Thyroid gland (tissue), 4 donors: ENCODE measurements at places on chromosomes 13 and 19. TPM values are rescaled to one million over a fixed set of nuclear protein-coding genes. Genes with fewer than 3 reads are reported as not detected.

DNA sequence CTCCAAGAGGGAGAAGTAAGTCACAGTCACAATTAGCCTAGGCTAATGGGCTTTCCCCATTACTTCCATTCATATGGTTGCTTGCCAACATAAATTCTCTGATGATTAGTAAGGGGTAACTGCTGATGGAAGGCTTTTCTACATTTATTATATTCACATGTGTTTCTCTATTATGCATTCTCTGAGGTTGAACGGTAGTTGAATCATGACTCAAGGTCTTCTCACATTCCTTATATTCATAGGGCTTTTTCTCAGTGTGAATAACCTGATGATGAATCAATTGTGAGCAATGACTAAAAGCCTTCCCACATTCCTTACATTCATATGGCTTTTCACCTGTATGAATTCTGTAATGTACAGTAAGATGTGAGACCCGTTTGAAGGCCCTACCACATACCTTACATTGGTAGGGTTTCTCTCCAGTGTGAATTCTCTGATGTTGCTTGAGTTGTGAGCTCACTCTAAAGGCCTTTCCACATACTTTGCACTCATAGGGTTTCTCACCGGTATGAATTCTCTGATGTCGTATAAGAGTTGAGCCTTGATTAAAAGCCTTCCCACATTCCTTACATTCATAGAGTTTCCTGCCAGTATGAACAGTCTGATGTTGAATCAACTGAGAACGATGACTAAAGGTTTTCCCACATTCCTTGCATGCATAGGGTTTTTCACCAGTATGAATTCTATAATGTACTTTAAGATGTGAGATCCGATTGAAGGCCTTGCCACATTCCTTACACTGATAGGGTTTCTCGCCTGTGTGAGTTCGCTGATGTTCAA, 9.3 kb downstream of the ZNF582 start:
- DNase-seq, result no peak
- no peak overlapping the region for H3K4me3 ChIP-seq
- no peaks in the 10 kb centered on the region for H3K27me3 ChIP-seq
- no peak overlapping the region for H3K27ac ChIP-seq
- H3K36me3 ChIP-seq, result peaks cover 26% of the 10 kb centered on the region

DNA sequence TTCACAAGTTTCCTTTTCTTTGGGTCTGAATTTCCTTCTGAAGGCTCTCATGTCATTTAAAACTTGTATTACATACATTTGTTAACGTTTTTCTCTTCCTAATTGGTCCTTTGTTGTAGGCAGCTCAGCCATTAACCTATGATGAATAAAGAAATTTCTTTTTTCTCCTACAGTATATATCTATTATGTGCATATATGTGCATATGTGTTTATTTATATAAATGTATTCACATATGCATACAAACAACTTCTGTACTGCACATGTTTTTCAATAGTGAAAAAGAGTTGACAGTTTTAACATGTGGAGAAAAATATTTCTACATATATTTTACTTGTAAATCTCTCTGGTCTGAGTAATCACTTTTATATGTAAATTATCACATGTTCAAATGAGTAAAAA, 1674.9 kb upstream of the PCDH20 start:
- no peaks in the 10 kb centered on the region for H3K4me1 ChIP-seq
- no peak for DNase-seq
- H3K27ac ChIP-seq, result no peak overlapping the region
- no peak overlapping the region for H3K4me3 ChIP-seq
- H3K36me3 ChIP-seq, result no peaks in the 10 kb centered on the region

Gene ASPDH
- not detected for total RNA-seq

Gene ATP8A2
- 0.29 TPM for total RNA-seq

GRCh38 chr13:44396701-44397580, 23.3 kb downstream of the SERP2 start:
- peak; percentile 49 for DNase-seq
- H3K4me3 ChIP-seq, result no peak overlapping the region
- H3K4me1 ChIP-seq, result peaks cover 22% of the 10 kb centered on the region
- no peaks in the 10 kb centered on the region for H3K36me3 ChIP-seq
- peak overlapping the region; percentile 78 for H3K27ac ChIP-seq

Gene CYP4F11
- total RNA-seq, result 6.9 TPM

- no peak overlapping the region for H3K4me3 ChIP-seq
- no peak for DNase-seq
- no peaks in the 10 kb centered on the region for H3K4me1 ChIP-seq
- no peaks in the 10 kb centered on the region for H3K27me3 ChIP-seq
- H3K36me3 ChIP-seq, result no peaks in the 10 kb centered on the region
These were observed 1646.2 kb upstream of the SPRY2 start for GRCh38 chr13:81987159-81987558.

Gene FFAR3
- not detected for total RNA-seq

DNA sequence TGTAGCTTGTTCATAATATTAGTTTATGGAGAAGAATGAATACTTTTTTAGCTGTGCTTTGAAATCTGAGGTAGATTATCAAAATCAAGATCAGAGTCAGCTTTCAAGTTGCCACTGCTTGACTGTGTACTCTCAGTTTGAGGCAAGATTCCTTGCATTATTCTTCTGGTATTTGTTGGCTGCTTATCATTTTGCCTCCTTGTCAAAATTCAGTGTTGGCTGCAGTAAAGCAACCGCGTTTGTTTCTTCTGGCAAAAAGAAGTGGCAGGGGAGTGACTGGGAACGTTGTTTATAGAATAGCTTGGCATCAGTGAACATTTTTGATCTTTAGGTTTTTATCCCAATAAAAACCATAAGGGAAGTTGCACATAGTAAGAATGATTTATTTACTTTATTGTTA, 419.3 kb upstream of the GPC6 start:
- no peaks in the 10 kb centered on the region for H3K36me3 ChIP-seq
- H3K27me3 ChIP-seq, result no peaks in the 10 kb centered on the region
- H3K27ac ChIP-seq, result no peak overlapping the region
- no peak overlapping the region for H3K4me3 ChIP-seq
- no peaks in the 10 kb centered on the region for H3K4me1 ChIP-seq

DNA sequence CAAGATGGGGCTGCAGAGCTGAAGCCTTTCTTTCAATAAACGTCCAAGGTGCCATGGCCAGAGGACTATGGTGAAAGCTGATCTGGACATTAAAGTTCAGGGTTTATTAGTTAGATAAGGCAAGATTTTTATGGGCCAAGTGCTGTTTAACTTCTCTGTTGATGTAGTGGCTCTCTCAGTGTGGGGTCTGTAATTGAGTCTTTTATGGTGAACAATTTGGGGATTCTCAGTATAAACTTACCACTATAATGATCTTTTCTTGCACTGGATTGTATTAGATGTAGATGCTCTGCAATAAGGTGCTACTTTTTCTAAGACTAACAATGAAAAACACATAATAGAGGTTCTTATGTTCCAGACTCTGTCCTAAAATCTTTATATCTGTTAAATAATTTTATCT, 190.1 kb upstream of the KLF12 start:
- DNase-seq, result no peak
- no peaks in the 10 kb centered on the region for H3K4me1 ChIP-seq
- no peaks in the 10 kb centered on the region for H3K36me3 ChIP-seq
- no peak overlapping the region for H3K4me3 ChIP-seq
- no peaks in the 10 kb centered on the region for H3K27me3 ChIP-seq

DNA sequence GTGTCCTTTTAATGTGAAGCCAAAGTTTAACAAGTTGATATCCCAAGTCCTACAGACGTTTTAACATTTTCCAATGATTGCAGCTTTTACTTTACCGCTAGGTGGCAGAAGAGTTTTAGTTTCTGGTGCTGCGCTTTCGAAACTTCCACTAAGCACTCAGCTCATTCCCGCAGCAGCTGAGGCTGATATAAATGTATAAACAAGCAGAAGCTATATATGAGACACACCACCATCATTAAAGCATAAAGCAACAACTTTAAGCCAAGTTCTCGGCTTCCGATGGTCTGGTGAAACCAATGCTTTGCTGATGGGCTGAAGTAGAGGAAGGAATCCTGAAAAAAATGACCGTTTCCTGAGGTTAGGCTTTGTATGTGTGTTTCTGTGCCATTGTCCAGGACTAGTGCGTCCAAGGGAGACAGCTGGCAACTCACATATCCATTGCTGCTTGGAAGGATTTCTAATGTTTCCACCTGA, 753.9 kb downstream of the OLFM4 start:
- no peaks in the 10 kb centered on the region for H3K4me1 ChIP-seq
- H3K36me3 ChIP-seq, result no peaks in the 10 kb centered on the region
- H3K4me3 ChIP-seq, result no peak overlapping the region
- no peaks in the 10 kb centered on the region for H3K27me3 ChIP-seq

Gene ANGPTL8
- 3.4 TPM for total RNA-seq

- H3K4me3 ChIP-seq, result no peak overlapping the region
- DNase-seq, result no peak
- H3K36me3 ChIP-seq, result no peaks in the 10 kb centered on the region
- peaks cover 68% of the 10 kb centered on the region for H3K27me3 ChIP-seq
These were observed 11.9 kb downstream of the ZIC5 start for GRCh38 chr13:99959540-99960230.

DNA sequence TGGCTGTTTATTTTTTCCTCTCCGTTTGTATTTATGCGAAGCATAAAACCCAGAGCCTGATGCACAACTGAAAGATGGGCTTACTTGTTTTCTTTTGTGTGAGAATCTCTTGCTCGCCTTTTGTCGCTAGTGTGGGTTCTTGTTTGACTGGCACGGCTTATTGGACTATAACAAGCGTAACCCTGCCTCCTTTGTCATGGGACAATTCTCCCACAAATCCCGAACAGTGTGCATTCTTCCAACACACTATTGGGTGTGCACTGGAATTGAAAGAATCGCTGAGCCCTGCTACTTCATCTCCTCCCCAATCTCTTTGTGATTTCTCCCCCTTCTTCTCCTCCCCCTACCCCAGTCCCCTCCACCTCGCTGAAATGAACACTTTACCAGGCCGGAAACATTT, 110.8 kb downstream of the ZIC5 start:
- no peaks in the 10 kb centered on the region for H3K27me3 ChIP-seq
- H3K27ac ChIP-seq, result no peak overlapping the region
- H3K36me3 ChIP-seq, result no peaks in the 10 kb centered on the region
- H3K4me1 ChIP-seq, result peaks cover 26% of the 10 kb centered on the region

Gene PNMA8A
- total RNA-seq, result 14.4 TPM

DNA sequence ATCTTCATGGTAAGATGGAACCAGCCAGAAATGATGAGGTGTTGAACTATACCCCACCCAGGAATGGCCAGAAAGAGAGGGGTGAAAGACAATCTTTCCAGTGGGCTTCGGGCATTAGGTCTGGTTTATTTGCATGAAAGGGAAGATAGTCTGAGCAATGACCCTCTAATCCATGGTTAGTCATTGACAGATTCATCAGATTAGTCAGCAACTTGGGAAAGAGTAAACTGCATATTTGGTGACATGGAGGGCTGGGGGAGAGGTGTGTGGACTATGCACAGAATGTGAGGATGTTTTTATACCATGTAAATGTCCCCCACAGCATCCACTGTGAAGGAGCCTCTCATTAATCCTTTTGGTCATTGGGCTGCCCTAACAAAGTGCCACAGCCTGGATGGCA, 30.1 kb upstream of the USP12 start:
- H3K27me3 ChIP-seq, result no peaks in the 10 kb centered on the region
- H3K4me3 ChIP-seq, result no peak overlapping the region
- no peaks in the 10 kb centered on the region for H3K36me3 ChIP-seq
- no peak overlapping the region for H3K27ac ChIP-seq
- no peak for DNase-seq

Gene SIGLEC14
- 6.2 TPM for total RNA-seq

DNA sequence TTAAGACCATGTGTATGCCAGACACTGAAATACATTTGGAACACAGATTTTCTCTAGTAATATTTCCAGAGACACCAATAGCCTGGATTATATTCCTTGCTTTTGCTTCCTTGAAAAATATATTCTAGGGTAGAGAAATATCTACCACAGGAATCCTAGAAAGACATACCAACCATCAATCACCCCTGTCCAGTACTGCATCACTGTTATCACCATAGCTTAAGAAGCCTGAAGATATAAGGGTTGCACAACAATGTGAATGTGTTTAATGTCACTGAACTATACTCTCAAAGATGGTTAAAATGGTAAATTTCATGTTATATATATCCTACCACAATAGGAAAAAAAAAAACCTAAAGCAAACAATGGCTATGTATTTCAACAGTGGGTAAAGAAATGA, 163.6 kb downstream of the DIAPH3 start:
- H3K4me1 ChIP-seq, result no peaks in the 10 kb centered on the region
- no peaks in the 10 kb centered on the region for H3K36me3 ChIP-seq
- DNase-seq, result no peak
- H3K27me3 ChIP-seq, result no peaks in the 10 kb centered on the region
- H3K27ac ChIP-seq, result no peak overlapping the region
- H3K4me3 ChIP-seq, result no peak overlapping the region

GRCh38 chr19:6677495-6677882, 7.5 kb upstream of the TNFSF14 start:
- no peak for DNase-seq
- H3K27me3 ChIP-seq, result no peaks in the 10 kb centered on the region
- no peaks in the 10 kb centered on the region for H3K36me3 ChIP-seq
- no peaks in the 10 kb centered on the region for H3K4me1 ChIP-seq
- no peak overlapping the region for H3K4me3 ChIP-seq

DNA sequence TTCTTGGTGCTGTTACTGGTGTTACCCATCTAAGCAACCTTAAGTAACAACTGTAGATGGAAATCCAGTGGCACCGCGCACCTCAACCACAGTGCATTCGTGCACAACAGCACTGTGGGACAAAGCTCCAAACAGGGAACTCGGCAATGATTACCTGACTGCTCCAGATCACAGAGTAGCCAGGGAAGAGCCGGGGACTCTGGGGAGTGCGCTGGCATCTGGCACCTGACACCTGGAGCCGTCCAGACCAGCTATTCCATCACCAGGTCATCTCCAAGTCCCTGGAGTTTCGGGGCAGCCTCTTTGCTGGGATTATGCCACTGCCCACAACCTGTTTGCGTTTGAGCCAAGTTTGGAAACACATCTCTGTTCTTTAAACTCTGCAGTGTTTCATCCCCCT, 62.0 kb downstream of the COL4A1 start:
- H3K4me3 ChIP-seq, result no peak overlapping the region
- H3K36me3 ChIP-seq, result no peaks in the 10 kb centered on the region
- H3K27ac ChIP-seq, result no peak overlapping the region
- H3K4me1 ChIP-seq, result peaks cover 42% of the 10 kb centered on the region
- no peaks in the 10 kb centered on the region for H3K27me3 ChIP-seq

DNA sequence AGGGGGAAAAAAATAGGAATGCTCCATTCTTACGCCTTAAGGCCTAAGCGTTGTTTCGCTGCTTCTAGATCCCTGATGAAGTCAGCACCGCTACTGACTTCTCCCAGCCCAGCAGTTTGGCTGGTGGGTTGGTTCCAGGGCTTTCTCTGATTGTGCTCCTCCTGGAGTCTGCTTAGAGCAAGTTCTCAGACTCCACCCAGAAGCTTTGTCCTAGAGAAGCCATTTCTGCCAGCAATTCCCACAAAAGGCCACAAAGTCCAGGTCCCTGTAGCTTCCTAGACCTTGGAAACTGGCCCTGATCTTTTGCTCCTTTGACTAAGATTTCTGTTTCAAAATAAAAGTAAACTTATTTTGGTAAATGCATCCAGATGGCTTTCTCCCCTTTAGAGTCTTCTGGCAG, 65.4 kb downstream of the KCTD12 start:
- H3K4me3 ChIP-seq, result no peak overlapping the region
- no peaks in the 10 kb centered on the region for H3K27me3 ChIP-seq
- DNase-seq, result peak; percentile 11
- H3K27ac ChIP-seq, result no peak overlapping the region
- no peaks in the 10 kb centered on the region for H3K4me1 ChIP-seq
- H3K36me3 ChIP-seq, result no peaks in the 10 kb centered on the region

Gene CCDC70
- total RNA-seq, result not detected

- peaks cover 7% of the 10 kb centered on the region for H3K4me1 ChIP-seq
- no peak overlapping the region for H3K4me3 ChIP-seq
- H3K27me3 ChIP-seq, result no peaks in the 10 kb centered on the region
These were observed 25.0 kb upstream of the C1QTNF9B start for GRCh38 chr13:23922005-23922932.
